ENCODE measurements at places on chromosomes 11 and 22.
A peak's percentile ranks its signal among the peaks of the same experiment; 100 is the strongest.

DNA sequence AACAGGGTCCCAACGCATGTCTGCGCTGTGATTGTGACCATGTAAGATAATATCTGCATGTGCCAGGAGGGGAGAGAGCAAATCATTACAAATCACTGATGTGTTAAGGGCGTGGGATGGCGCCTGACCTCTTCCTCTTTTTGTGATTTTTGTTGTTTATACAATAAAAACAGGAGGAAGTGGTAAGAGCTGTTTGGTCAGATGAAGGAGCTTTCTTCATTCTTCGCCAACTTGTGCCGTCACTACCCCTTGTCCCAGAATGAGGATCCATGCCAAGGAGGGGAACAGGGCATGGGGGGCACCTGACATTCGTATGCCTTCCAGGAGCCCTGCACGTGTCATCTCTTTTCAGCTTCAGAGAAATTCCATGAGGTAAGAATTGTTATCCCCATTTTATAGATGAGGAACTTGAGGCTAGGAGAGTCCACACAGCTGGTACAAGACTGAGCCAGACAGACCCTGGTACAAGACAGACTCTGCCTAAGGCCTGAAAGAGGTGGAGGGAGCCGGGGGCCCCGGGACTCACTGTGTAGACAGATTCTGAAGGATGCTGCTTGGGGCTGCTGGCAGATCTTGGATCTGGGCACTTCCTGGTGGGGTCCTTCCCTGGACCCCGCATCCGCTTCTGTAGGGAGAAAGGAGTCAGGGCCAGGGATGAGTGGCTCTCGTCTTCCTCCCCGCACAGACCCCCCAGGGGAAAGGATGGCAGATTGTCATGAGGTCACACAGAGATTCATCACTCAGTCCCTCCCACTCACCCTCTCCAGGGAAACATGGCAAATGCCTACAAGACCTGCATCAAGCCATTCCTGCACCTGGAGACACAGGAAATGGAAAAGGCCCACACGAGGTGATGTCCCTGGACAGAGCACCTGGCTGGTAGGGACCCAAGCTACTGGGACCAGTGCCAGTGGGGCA, 34.6 kb downstream of the NFAM1 start:
- DNase-seq, result no peak

GRCh38 chr22:23675502-23676415, 15.1 kb upstream of the RGL4 start:
- no peak for DNase-seq

- no peak for DNase-seq
These were observed 2.7 kb downstream of the SPA17 start for GRCh38 chr11:124676386-124676785.

DNA sequence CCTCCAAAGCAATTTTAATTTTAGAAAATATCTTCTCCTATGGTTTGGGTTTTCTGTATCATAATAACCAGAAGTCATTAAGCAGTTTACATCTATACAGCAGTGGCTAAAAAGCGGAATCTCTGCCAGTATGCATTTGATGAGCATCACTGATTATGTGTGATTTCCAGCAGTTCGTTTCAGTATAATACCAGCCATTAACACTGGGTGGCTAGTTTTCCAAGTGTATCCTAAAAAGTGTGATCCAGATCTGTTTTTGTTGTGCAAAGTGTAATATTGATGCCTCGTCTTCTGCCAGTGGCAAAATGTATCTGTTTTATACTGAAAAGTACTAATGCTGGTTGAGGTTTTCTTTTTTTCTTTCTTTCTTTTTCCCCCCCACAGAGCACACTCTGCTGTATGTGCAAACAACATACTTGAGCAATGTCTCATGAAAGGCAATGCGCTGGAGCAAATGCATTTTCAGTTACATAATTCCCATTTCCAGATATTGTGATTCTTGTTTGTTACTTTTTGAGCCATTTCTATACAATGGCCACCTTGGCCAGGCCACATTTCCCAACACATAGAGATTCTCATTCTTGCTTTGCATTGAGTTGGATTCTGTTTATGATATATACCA, 64.2 kb downstream of the SLC36A4 start:
- peak; percentile 8 for DNase-seq

All from AG09309 (cell line).